COR-L47 (cell line): ENCODE measurements at places on chromosomes 5 and 9.

- no peak for DNase-seq
Observed at GRCh38 chr9:23887781-23888180, 61.7 kb upstream of the ELAVL2 start.

DNA sequence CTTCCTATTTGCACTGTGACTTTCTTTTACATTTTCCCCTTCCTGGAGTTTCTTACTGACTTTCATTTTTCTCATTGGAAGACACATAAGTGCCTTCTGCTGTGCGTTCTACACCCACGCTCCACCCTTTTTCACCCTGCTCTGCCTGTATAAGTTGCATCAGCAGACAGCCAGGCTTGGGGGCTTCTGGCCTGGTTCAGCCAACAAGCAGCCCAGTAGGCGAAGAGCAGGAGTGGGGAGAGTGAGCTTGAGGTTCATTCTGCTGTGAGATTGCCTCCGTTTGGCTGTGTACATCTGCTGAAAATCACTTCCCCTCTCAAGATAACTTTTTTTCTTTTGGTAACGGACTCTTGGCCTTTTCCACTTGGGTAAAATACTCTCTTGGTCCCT is 38.4 kb downstream of the RASGRF2 start:
- DNase-seq: no peak

GRCh38 chr9:33350310-33350709 is 52.1 kb downstream of the AQP7 start:
- no peak for DNase-seq

DNA sequence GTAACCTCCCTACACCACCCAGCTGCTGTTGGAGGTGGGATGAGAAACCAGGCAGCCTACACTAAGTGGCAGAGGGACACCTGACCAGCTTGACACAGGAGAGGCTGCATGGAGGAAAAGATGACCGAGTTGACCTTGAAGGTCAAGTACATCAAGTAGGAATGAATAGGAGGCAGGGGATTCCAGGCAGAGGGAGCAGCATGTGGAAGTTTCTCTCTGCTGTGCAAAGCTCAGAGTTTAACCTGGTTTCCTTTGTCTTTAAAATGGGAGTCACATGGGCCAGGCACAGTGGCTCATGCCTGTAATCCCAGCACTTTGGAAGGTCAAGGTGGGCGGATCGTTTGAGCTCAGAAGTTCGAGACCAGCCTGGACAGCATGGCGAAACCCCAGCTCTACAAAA is 32.6 kb downstream of the SPRY4 start:
- DNase-seq: no peak

- DNase-seq: no peak
Observed at GRCh38 chr5:68253624-68254585, 38.3 kb downstream of the PIK3R1 start.

GRCh38 chr5:53334431-53334941 is 145.9 kb upstream of the FST start:
- no peak for DNase-seq

- DNase-seq: no peak
Observed at GRCh38 chr5:95647886-95648860, 1.6 kb downstream of the RFESD start.

DNA sequence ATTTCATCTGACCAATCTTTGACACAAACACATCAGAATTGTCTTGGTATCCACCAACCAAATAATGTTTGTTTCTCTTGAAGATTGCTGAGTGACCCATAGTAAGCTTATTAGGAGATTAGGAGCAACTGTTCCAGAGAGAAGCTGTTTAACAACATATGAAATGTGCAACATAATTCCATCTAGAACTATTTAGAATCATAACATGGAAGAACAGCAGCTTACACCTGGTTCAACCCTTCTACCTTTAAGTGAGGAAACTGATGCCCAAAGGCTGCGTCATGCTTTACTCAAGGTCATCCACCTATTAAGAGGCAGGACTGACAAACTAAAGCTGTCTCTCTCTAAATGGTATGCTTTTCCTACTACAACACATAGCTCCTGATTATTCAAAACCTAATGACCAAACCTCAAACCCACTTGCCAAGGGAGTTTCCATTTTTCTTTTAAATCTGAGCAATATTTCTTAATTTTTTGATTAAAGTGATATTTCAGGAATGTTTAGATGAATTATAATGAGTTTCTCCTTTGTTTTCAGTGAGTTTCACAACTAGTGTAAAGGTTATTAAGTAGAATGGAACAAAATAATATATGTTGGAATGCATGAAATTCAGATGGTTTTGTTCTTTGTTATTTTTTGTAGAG is 545.9 kb downstream of the RAB3C start:
- no peak for DNase-seq

DNA sequence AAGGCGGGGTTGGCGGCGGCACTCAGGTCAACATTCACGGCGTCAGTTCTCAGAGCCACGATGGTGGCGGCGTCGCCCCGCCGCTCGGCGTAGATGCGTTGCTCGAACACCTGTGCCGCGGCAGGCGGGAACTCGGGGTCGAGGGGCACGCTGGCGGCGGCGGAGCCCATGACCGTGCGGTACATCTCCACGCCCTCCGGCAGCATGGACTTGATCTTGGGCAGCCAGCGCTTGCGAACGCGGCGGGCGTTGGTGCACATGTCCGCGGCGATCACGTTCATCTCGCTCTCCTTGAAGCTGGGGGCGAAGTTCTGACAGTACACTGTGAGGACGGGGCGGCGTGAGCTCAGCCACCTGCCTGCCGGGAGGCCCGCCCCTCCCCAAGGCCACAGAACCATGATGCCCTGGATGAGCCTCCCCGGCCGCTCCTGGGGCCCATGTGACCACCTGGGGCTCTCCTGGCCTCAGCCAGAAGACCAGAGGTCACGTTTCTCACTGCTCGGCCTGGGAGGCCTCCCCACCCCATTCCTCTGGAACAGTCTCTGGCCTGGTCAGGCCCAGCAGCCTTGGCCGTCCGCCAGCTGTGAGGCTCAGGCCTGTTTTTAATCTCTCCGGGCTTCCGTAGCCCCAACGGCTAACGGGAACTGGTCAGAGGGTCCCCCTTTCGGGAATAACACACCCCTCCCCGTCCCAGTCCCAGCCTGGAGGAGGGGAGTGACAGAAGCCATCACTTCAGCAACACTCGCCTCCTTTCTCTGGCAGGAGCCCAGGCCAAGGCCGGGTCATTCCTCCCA is 50.7 kb upstream of the UBAC1 start:
- no peak for DNase-seq

DNA sequence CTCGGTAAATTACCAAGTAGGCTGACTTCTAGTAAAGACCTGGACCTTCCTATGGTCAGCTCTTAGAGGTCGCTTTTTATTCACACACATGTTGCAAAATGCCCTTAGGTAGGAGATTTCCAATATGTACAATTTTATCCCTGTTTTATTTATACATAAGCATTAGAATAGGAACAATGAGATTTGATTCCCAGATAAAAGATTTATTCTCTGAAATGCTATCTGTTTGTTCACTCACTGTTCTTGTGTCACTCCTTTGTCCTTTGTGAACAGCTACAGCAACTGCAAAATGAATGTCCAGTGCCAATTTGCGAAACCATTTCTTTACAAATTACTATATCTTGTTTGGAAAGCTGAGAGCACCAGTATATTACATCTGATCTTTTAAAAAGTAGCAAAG is 991.5 kb upstream of the TYRP1 start:
- no peak for DNase-seq

GRCh38 chr5:178988436-178989220 is 6.5 kb downstream of the GRM6 start:
- DNase-seq: no peak

GRCh38 chr5:37724395-37725125 is 115.3 kb downstream of the GDNF start:
- no peak for DNase-seq

DNA sequence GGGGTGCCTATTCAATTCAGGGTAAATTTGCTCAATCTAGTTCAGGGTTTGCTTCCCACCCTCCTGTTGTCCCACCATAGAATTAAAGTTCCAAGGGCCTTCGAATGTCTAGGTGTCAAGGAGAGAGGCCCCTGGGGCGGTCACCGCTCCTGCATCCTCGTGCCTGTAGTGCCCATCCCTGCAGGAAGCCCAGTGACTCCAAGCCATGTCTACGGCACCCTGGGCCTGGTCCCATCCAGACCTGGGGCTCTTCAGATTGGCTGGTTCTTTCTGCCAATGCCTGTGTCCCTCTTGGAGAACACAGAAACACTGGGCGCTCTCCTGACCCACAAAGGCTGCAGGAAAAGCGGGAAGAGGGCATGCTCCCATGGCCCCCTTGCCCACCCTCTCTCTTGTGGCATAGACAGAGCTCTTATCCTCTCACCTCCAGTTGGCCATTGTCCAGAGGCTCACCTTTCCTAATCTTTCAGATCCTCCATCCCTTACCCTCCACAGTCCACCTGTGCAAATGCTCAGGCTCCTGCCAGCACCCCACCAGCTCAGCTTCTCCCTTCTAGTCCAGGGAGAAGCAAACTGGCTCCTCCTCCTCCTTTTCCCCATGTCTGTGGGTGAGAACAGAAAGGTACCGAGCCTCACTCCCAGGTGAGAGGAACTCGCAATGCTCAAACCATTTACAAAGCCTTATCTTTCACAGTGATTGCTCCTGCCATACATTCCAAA is 253.0 kb upstream of the IRX2 start:
- no peak for DNase-seq

DNA sequence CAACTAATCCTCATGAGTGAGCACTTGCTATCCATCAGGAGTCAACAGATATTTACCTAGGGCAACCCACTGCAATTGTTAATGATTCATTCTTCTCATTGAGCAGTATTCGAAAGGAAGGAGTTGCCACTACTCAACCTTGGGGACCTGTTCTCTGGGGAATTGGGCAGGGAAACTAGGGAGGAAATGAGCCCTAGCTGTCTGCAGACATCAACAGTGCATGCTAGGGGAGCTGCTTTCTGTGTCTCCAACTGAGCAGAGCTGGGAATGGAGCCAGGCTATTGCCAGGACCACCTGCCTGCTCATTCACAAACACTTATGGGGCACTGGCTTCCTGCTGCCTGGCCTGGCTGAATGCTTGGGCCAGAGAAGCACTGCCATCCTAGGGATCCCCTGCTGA is 183.4 kb downstream of the TMEM38B start:
- peak; percentile 91 for DNase-seq

GRCh38 chr5:43313854-43314457 is 744 bp upstream of the HMGCS1 start:
- peak; percentile 73 for DNase-seq

DNA sequence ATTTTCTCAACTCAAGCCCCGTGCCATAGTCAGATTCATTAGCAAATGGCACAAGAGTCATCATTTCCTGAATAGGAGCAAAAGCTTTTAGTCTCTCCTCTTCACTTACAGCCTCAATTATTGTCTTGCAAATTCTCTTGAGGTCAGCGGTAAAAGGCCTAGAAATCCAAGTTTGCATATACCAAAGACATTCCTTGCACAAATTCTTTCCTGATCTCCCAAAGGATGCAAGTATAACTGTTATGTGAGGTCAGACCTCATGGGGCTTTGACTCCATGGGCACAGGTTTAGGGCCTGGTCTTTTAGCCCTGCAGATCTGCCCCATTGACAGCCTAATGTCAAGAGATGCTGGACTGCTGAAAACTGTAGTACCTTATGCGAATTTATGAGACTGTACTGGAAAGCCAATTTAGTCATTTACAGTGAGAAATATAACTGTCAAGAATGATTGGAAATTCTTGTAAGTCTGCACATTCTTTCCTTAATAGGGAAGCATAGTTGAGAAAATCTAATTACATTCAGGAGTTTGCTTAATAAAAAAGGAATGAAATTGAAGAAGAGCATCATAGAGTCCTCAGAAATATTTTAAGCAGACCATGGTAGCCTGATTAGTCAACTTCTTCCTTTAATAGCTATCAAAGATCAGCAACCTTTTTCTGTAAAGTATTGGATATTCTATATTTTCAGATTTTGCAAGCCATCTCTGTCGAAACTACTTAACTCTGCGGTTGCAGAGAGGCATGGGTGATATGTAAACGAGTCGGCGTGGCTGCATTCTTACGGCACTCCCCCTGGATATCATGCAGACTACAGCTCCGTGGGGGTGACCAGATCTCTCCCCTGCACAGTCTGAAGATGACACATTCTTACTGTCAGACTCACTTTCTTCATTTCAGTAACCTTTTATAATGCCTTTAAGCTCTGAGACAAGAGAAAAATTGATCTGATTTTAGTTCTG is 45.2 kb downstream of the GCNT4 start:
- no peak for DNase-seq

DNA sequence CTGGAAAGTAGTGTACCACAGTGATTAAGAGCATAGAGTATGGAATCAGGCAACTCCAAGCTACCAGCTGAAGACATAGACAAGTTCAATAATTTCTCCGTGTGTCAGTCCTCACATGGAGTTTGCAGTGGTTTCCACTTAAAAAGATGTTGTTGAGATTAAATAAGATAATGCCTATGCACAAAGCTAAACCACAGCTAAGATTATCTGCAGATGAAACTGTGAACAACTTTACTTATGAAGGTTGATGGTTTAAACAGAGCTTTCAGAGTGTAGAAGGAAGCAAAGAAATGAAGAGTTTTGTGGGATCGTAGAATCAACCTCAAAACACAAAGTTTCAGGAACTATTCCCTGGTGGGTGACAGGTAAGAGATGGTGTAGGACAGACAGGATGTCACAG is 223.5 kb upstream of the IL12B start:
- DNase-seq: no peak

DNA sequence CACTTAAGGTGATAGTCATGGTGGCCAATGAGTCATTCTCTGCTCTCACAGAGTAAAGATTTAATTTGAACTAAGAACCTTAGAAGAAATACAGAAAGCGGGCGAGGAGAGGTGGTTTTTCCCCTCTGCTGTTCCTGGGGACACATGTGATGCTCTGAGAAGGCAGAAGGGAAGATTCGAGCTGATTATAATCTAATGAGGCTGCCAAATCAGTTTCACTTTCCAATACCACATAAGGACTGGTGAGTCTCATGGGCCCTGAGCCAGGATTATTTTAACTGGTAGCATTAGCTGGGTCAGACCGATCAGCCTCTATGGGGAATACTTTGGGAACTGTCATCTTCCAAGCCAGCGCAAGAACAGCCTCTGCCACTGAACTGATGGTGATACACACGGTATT is 116.5 kb downstream of the SLC1A3 start:
- no peak for DNase-seq

DNA sequence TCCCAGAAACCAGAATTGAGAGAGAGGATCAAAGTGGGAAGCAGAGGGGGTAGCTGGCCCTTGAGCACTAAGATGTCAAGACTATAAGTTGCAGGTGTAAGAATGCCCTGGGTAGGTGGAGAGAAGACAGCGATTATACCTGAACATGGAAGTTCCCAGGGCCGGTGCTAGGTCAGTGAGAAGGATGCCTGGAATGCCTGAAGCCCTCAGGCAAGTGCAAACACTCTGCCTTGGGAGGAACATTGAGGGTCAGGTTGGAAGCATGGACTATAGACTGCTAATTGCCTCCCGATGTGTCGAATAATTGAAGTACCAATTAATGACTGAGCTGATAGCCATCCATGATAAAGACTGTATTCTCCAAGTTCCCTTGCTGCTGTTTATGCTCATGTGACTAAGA is 185.5 kb downstream of the DMRT2 start:
- no peak for DNase-seq

DNA sequence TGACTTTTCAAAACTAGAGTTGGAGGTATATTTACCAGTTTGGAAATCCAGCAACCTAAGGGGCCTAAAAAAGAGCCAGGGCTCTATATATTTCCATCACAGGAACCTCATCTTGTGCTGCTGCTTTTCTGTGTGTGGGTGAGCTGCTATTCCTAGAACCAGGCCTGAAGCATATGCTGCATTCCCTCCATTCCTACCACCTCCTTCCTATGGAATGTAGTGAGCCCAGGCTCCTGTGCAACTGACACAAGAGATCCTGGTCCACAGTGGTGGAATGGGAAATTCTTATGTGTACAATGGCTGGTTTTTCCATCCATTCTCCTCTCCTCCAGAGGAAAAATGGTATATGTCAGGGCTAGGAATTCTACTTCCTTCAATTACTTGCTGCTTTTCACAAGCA is 39.1 kb downstream of the SPEF2 start:
- no peak for DNase-seq

- DNase-seq: peak; percentile 23
Observed at GRCh38 chr9:2159521-2160454, 144.6 kb downstream of the SMARCA2 start.
